Activated naive CD4-positive, alpha-beta T cell treated with Interleukin-2 at 50 U/mL for 16 hours (primary cell): ENCODE measurements at places on chromosomes 2 and 18.
A peak's percentile ranks its signal among the peaks of the same experiment; 100 is the strongest.

DNA sequence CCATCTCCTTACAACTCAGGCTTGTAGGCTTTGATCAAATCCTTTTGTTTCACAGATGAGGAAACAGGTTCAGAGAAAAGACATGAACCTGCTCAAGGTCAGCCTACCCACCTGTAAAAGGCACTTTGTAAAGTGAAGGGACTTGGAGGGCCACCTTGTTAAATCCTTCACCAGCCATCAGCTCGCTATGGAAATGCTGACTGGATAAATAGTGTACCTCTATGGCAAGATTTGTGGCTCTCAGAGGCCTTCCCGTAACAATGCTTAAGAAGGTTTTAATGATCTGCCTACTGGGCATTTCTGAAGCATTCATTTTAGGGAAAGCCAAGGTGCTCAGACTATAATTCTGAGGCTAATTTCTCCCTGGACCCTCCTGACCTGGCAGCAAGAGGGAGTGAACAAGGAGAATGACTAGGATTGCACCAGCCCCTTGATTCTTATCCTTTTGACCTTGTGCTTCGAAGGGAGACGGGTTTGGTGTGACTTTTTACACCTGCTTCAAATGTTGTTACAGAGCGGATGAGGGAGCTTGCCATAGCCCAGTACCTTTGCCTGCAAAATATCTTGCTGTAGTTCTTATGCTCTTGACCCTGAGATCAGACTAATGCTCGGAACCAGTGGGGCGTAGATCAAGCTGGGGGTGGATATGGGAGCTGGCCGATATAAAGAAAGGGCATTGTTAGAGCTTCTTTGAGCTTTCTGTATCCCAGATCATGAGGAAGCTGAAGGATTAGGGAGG, 90.9 kb upstream of the CXCR4 start:
- no peak for DNase-seq

- no peak for DNase-seq
Measured at GRCh38 chr2:188798159-188798558, 176.0 kb upstream of the COL3A1 start.

- peak; percentile 75 for DNase-seq
Measured at GRCh38 chr2:234308813-234309195, 188.1 kb downstream of the ARL4C start.

DNA sequence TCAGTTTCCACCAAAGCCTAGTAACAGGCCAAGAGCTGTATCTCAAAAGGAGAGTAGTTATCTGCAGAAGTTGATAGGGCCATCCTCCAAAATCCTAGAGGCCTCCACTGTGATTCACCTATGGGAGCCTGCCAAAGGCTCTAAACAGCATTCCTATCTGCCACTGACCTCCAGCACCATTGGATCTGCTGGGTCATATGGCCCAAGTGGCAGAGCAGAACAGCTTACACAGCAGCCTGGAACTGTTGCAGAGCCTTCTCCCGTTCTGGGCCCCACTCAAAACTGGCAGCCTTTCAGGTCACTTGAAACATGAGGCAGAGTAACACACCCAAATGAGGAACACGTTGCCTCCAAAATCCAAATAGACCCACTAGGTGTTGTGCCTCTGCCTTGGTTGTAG, 345.2 kb upstream of the RND3 start:
- DNase-seq, result no peak

DNA sequence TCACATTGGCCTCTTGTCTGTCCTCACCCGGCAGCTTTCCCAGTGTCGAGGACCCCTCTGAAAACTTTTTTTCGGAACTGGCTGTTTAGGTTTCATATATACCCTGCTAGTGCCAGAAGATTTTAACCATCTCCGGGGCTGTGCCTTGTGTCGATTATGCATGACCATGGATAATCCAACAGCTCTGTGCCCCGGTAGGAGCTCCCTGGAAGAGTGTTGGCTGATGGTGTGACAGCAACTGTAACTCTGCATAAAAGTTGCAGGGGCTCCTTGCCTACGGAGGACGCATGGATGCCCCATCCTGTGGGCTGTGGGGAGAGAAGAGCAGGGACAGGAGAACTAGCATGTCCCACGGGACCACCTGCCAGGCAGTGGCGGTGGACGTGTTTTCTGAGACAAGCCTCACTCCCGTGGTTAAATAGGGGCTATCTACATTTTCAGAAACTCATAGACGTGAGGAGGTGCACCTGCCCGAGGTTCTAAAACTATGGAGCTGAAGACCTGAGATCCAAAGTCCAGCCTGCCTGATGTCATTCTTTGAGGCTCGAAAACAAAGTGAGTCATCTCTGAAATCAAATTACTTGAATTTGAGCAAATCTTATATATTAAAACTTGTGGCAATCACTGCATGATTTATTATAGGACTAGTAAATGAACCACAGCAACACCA, 437.2 kb upstream of the HS6ST1 start:
- no peak for DNase-seq

- no peak for DNase-seq
Measured at GRCh38 chr18:35291166-35291565, 1.1 kb upstream of the ZSCAN30 start.

- DNase-seq, result no peak
Measured at GRCh38 chr18:44557616-44558151, 123.0 kb upstream of the SETBP1 start.

DNA sequence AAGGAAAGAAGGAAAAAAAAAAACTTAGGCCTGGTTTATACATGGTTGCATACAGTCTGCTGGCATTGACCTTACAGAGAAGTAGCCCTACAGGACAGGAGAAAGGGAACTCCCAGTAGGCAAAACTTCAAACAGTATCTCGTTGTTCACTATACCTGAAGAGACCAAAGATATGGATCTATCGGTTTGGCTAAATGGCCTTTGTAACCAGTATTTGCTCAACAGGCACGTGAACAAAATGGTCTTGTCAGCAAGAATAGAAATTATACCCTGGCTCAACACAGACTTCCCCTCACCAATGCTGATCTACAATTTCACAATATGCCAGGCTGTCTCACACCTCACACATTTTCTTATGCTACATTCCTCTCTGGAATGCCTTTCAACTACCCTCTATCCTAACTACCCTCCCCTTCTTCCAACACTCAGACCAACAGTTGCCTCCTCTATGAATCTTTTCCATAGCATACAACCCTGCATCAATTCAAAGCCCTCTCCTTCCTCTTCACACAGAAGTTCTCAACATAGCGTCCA, 13.7 kb downstream of the HYCC2 start:
- no peak for DNase-seq

DNA sequence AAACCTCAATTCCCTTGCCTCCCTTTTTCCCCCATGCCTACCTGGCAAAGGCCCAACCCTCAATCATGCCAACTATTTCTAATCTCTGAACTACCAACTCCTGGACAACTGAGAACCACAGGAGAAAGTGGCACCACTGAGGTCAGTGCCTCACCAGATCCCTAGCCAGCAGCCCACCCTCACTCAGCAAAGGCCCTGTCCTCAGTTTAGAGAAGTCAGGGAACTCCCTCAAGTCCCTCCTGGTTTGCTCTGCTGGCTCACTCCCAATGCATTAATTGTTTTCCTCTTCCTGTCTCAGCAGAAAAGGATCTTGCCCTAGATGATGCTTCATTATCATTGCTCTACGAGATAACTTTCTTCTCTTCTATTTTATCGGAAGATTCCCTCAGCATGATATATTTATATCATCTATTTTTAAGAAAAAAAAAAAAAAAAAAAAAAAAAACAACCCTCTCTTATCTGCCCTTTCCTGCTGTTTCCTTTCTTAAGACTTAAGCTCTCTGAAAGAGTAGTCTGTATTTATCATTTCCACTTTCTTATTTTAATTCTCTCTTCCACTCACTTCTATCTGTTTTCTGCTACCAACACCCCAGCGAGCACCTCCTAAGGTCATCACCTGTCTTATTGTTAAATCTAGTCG, 22.7 kb upstream of the ZBTB14 start:
- no peak for DNase-seq

- DNase-seq, result no peak
Measured at GRCh38 chr2:67214585-67215185, 182.4 kb upstream of the ETAA1 start.

DNA sequence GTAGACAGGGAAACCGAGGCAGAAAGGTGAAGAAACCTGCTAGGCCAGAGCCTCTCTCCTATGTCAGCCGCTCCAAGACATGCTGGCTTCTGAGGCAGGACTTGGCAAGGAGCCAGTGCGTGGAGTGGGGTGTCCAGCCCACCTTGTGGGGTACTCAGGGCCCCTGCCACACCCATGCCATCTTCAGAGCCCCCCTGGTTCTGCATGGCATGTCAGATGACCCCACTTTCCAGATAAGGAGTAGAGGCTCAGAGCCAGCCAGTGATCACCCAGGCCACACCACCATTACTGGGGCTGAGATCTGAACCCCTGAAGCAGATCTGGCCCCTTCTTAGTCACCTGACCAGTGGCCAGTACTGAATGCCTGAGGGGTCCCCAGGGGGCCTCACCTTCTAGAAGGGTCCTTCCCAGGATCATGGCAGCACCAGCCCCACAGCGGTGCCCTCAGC, 14.7 kb downstream of the CROCC2 start:
- DNase-seq, result no peak

DNA sequence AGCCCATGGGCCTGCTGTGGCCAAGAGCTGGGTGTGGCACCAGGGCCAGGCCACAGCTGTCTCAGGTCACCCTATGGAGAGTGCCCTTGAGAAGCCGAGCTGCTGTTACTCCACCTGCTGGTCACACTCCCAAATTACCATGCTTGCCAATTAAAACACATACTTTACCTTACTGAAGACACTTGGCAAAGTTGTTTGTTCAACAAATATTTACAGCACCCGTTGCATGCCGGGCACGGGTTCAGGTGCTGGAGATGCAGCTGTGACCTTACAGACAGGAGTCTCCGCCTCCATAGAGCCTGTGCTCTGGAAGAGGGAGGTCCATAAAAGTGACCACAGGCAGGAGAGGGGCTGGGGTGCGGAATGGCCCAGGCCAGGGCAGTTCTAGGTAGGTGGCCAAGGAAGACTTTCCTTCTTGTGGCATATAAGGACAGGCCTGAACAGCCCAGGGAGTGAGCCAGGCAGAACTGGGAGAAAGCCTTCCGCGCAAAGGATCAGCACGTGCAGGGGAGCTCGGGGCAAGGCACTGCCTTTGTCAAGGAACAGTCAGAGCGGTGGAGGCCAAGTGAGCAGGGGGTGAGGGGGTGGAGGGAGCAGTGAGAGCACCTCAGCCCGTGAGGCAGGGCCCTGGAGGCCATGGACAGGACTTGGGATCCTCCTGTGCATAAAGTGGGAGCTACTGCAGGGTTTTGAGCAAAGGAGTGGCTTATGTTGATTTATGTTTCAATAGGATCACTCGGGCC, 23.6 kb upstream of the RBM44 start:
- peak; percentile 42 for DNase-seq

GRCh38 chr18:38695559-38696280, 1130.1 kb upstream of the CELF4 start:
- DNase-seq, result no peak

DNA sequence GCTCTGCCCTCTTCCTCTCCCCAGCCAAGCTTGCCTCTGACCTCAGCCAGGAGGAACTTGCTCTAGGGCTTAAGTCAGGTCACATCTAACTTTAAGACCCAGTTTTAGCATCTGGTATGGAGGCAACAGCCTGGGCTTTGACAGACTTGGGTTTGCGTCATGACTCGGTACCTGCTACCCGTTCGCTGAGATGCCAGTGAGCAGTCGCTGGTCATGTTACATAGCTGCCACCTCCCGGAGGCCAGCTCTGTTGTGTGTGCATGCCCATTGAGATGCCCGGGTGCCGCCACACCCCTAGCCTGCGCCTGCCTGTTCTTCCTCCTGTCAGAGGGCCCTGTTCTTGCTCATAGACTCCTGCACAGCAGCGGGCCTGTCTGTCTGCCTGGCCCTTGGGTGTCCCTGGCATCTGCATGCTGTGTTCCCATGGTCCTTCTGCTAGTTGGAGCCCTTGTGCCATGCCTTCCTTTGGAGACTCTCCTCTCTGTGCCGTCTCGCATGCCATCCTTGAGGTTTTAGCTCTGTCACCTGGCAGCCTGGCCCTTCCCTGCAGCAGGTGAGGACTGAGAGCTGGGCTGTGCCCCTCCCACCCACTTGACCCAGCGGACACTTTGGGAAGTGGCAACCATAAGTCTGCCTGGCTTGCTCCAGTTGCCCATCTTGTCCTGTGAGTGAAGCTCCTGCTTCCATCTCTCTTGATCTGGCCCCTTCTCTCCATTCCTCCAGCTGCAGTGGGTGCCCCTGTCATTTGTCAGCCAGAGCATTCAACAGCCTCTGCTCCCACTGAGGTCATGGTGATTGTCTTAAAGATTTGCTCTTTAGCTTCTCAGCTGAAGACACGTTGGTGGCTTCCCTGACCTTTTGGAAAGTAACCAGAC, 24.9 kb downstream of the ASAP2 start:
- DNase-seq, result no peak

DNA sequence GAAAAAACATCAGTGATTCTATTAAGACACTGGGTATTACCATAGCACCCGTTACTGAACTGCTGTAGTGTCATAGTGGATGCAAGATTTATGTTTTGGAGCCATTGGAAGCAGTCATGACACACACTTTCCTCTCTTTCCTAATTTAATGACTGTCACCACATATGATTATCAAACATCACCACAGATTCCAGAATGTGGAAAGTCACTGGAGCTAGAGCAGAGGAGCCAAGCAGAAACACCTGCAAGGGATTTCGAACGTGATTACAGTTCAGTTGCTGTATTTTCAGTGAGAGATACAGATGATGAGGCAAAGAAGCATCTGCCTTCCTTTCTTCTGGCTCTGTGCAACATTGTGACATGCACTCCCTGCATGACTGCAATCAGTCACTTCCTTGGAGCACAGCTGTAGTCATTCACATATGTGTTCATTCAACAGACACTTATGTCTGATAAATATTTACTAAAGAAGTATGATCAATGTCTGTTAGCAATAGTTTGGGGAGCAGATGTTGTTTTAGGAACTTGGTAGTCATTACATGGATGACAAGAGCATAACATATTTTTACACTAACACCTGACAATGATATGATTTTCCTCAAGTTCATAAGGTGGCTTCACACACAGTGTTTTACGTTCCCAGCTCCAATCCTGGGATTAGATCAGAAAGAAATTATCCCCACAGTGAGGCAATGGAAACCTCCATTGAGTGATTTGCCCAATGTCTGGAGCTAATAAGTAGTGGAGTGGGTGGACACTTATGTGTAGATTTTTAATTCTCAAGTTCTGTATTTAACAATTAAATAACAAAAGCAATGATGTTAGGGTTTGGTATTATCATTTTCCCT, 416.6 kb downstream of the PLCL1 start:
- no peak for DNase-seq

- DNase-seq, result no peak
Measured at GRCh38 chr2:668000-668398, 9.2 kb downstream of the TMEM18 start.
